ENCODE measurements at places on chromosomes 7 and 10. TPM values are rescaled to one million over a fixed set of nuclear protein-coding genes. Genes with fewer than 3 reads are reported as not detected.

GRCh38 chr7:120805636-120806388 is 52.1 kb downstream of the TSPAN12 start:
- DNase-seq: no peak

DNA sequence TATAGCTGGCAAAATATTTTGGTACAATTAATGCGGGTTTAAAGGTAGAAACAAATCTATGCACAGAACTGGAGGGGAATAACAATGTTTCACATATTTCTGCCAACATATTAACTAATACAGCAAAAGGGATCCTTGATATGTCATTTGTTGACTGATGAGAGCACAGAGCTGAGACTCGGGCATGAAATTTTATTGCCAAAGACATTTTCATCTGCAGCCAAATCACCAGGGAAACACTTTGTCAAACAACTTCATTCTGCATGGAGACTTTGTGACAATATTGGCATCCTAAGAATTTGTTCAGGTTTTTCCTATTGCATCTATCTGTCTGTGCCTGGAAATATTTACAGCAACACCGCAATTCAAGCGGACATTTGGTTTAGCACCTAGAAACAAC is 117.8 kb upstream of the C1QL3 start:
- DNase-seq: no peak

DNA sequence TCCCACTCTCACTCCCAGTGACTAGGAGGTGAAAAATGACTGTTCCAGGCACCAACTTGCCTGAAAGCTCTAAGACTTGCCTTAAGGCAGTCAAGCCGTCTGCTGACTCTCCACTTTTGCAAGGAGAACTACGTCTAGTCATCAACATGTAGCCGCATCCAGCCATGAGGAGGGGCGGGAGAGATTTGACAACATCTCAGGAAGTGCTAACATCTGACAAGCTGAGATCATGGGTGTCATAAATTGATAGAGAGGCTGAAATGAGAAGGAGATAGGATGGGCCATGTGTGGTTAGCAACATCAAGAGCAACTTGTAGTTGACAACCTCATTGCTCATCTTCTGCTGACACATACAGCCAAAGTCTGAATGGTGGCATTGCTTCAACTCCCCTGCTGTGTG is 9.0 kb upstream of the TBXAS1 start:
- DNase-seq: no peak

DNA sequence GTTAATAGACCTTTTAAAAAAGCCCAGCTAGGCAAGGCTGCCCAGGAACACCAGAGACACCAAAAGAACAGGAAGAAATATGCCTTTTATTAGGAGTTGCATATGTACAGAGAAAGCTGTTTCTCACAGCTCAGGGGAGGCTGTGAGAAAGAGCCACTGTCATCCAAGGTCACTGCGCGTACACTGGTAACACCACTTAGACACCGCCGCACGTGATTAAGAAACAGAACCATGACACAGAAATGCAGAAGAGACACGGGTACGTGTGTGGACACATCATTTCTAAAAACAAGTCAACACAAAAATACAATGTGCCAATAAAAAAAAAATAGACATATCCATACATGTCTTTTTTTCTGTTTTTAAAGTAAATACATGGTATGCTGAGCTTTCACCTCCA is 705.6 kb downstream of the PARD3 start:
- no peak for DNase-seq

- DNase-seq: no peak
These were observed 65.8 kb upstream of the PRSS58 start for GRCh38 chr7:142323706-142324105.

GRCh38 chr10:99769706-99770105 is 12.7 kb upstream of the ABCC2 start:
- no peak for DNase-seq

- DNase-seq: no peak
These were observed 147.9 kb downstream of the IMMP2L start for GRCh38 chr7:111414374-111414773.

DNA sequence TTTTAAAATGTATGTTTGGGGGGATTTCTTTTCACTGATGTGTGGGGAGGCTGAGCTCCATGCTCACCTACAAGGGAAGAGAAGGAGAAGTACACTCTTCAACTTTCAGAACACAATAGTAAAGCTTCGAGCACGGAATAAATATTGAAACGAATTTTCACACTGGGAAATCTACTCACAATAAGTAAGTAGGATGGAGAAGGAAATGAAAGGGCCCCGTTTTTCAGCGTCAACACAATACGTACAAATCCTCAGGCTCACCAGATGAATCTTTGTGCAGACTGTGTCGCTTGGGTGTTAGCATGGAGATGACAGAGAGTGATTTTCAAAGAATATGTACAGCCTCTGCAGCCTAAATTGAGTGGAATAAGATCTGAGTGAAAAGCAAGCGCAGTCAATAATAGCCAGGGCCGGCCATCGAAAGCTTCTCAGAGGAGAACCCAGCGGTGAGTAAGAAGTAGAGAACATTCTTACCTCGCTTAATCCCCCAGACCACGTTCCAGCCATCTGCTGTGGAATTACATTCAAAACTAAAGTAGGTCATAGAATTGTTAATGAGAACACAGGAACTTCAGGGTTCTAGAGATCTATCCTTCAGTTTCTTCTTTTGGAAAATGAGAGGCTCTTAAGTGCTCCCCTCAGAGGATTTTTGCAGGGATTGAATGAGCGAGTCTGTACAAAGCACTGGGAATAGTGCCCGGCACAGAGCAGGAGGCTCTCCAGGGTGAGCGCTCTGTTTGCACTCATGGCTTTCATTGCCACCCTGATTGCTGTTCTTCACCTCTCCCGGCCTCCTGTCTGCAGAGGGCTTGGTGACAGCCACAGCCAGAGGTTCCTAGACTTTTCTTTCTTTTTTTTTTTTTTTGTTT is 292.8 kb downstream of the SFMBT2 start:
- DNase-seq: no peak

DNA sequence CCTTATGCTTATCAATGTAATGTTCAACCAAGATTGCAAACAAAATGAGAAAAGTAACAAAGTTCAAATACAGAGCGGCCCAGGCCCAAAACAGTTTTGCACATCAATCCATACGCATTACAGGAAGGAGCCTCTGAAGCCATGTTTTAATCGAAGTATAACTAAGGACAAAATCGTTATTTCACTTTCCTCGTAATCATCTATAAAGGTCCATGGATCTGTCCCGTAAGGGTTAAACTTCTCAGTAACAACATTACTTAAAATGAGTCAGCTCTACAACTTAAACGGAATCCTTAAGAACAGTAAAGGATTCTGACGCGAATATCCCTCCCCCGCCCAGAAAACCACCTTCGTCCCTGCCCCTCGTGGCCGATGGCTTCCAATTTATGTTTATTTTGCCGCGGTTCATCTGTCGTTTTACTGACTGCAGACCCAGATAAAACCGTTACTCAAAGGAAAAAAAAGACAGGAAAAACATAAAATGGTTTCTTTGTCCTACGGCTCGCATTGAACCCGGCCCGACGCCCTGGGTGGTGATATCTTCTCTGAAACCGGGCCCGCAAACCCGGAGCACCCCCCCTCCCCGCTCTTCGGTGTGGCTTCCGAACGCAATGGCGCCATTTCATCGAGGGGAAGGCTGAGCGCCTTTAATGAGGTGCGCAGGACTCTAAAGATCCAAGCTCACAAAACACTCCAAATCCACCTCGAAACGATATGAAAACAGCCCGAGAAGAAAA is 1.1 kb downstream of the HNRNPA2B1 start:
- DNase-seq: peak; percentile 73

GRCh38 chr7:55534262-55534915 is 37.9 kb downstream of the VOPP1 start:
- peak; percentile 72 for DNase-seq

- no peak for DNase-seq
These were observed 329.5 kb downstream of the CRPPA start for GRCh38 chr7:16091701-16092310.

GRCh38 chr7:101066141-101066832 is 19.0 kb upstream of the TRIM56 start:
- DNase-seq: no peak

GRCh38 chr7:8384901-8385300 is 48.5 kb upstream of the NXPH1 start:
- DNase-seq: no peak

GRCh38 chr7:94856643-94857042 is 50.8 kb upstream of the PPP1R9A start:
- DNase-seq: no peak

DNA sequence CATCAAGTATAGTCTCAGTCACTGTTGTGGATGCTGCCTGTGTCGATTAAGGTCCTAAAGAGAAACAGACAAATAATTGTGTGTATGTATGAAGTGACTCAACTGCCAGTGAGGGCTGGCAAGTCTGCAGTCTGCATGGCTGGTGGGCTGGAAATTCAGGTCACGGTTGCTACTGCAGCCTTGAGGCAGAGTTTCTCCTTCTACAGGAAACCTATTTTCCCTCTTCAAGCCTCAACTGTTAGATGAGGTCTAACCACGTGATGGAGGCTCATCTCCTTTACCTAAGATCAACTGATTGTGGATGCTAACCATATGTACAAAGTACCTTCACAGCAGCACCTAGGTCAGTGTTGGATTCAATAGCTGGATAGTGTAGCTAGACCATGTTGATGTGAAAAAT is 29.9 kb downstream of the MBL2 start:
- no peak for DNase-seq

- DNase-seq: no peak
These were observed 160.6 kb upstream of the SHH start for GRCh38 chr7:155972651-155973390.

DNA sequence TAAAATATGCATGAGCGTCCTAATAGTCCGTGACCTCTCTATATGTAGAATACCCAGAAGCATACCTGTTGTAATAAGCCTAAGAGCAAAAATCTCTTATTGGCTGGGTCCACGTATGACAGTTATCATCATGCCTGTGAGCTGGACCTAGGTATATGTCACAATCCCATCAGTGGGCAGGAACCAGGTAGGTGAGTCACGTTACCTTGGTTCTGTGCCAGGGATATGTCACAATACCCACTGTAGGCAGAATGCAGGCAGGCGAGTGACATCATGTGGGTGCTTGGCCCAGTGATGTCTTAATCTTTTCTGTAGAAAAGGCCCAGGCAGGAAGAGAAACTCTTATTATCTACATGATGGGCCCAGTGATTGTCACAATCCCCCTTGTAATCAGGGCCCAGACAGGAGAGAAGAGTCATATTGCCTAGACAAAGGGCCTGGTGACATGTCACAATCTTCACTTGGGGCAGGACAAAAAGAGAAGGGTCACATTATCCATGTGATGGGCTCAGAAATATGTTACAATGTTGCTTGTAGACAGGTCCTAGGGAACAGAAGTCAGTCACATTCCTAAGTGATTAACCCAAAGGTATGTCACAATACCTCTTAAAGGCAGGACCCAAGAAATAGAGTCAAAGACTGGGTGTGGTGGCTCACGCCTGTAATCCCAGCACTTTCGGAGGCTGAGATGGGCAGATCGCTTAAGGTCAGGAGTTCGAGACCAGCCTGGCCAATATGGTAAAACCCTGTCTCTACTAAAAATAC is 12.9 kb upstream of the ZNF736 start:
- DNase-seq: no peak

GRCh38 chr7:12552876-12553275 is 17.6 kb upstream of the SCIN start:
- DNase-seq: no peak

DNA sequence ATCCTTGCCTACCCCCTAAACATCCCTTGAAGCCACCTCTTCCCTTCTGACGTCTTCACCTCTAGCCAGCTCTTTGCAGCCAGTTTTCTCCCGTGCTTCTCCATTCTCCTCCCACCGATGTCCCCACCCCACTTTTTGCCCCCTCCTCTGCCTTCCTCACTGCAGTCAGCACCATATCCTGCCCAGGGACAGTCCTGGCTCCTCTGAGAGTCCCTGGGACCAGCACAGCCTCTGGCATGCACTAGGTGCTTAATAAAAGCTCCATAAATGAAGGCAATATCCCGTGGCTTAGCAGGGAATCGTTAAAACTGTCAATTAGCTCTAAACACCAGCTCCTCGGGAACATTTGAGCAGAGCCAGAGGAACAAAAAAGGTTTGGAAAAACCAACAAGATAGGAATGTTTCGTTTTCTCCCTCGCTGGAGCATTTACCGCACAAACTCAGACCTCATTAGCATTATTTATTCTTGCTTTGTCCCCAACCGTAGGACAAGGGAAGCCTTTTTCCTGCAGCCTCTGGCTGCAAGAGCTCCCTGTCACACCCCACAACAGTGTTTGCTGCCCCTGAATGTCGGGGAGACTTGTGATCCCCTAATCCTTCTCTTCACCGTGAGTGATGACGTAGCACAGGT is 16.1 kb downstream of the MYL10 start:
- DNase-seq: no peak

- no peak for DNase-seq
These were observed 128.8 kb upstream of the FAM20C start for GRCh38 chr7:63521-64021.

DNA sequence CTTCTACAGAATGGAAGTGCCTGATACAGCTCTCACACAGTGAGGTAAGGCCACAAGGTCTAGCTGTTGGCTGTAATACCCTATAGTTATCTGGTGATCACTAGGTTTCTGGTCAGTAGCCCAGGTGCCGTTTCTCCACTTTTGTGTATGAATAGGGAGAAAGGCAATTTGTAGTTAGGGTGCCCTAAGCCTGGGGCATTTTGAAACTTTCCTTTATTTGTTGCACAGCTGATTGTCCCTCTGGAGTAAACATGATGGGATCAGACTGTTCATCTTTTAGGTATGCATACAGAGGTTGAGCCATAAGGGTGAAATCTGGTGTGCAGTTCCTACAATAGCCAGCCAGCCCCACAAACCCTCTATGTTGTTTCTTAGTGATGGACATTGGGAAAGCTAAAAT is 112.4 kb downstream of the ANKRD26 start:
- no peak for DNase-seq

- no peak for DNase-seq
These were observed 64.8 kb upstream of the TFEC start for GRCh38 chr7:116095396-116095795.

- no peak for DNase-seq
These were observed 24.5 kb upstream of the MRC1 start for GRCh38 chr10:17784688-17785087.

CFAP43 gene
- 0.40 TPM for total RNA-seq

CTAGE6 gene
- 0.22 TPM for total RNA-seq

SH2D4B gene
- not detected for total RNA-seq

SPDYE2B gene
- total RNA-seq: not detected

VWDE gene
- 1.3 TPM for total RNA-seq

OGDHL gene
- total RNA-seq: 1.3 TPM

C10orf105 gene
- not detected for total RNA-seq

VSTM4 gene
- total RNA-seq: 1.4 TPM

SMARCD3 gene
- total RNA-seq: 9.8 TPM

ADCYAP1R1 gene
- total RNA-seq: 1.5 TPM

NUP205 gene
- 25.8 TPM for total RNA-seq
